Motor neuron (in vitro differentiated cells): ENCODE measurements at places on chromosomes 12 and 14. TPM values are rescaled to one million over a fixed set of nuclear protein-coding genes. Genes with fewer than 3 reads are reported as not detected.

Gene LIN52
- total RNA-seq, result 7.2 and 9.3 TPM in 2 replicates

Gene AQP5
- total RNA-seq, result 0.33 and 0.63 TPM in 2 replicates

- ATAC-seq, result no peak
Measured at GRCh38 chr12:9796346-9796745, 30.9 kb upstream of the KLRF1 start.

DNA sequence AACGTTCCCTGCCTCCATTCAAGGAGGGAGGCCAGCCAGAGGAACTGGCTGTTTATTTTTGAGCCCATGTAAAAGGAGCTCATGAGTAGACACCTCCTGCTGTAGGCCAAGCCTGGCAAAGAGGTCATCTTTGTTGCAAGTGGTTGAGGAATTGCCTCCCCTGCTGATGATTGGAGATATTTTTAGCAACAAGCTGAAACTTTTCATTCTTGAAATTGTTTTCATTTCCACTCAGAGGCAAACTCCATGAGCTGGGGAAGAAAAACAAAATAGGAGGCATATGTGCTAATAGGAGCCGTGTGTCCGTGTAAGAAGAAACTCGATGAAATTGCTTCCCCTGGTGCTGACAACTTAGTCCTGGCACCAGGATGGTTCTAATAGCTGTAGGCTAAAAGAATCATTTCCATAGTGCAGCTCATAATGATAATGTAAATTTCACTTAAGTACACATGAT lies 440.1 kb upstream of the FAR2 start:
- ATAC-seq, result no peak

GRCh38 chr12:56622535-56622934 lies 7.6 kb downstream of the BAZ2A start:
- ATAC-seq, result no peak

GRCh38 chr14:75941030-75941429 lies 40.8 kb downstream of the TGFB3 start:
- no peak for ATAC-seq

GRCh38 chr14:85533023-85533860 lies 3.3 kb downstream of the FLRT2 start:
- peak; percentile 24 for ATAC-seq

GRCh38 chr14:85165094-85165493 lies 364.9 kb upstream of the FLRT2 start:
- no peak for ATAC-seq

Gene ZNF891
- total RNA-seq, result 4.5 and 4.8 TPM in 2 replicates

DNA sequence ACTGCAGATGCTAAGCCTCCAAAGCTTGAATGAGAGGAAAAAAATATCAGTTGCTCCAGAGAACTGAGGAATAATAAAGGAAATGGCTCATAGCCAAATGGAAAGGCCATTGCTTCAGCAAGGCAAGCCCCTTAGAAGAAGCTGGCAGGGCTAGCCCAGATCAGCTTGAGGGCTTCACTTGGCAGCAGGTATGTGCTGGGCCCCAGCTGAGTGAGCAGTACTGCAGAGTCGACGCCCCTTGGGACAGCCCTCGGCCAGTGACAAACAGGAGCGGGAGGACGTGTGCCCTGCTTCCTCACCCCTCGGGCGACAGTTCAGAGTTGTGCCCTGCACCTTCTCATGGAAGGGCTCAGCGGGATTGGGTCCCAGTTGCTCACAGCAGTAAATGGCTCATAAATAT lies 1031.2 kb upstream of the TMEM132C start:
- ATAC-seq, result no peak

DNA sequence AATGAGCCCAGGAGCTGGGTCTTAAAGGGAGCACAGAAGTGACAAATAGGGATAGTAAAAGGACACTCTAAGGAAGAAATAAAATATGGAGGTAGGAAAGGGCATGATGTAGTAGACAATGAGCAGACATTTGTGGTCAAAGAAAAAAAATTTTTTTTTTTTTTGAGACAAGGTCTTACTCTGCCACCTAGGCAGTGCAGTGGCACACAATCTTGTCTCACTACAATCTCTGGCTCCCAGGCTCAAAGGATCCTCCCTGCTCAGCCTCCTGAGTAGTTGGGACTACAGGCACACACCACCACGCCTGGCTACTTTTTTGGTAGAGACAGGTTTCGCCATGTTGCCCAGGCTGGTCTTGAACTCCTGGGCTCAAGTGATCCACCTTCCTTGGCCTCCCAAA lies 8.5 kb downstream of the FKBP3 start:
- no peak for ATAC-seq

GRCh38 chr14:87409393-87409792 lies 583.6 kb downstream of the GALC start:
- peak; percentile 44 for ATAC-seq

Gene KRT71
- 0.17 TPM in 1 of 2 replicates, not detected in the other for total RNA-seq

GRCh38 chr14:102461490-102462338 lies 47.9 kb downstream of the ANKRD9 start:
- peak; percentile 53 for ATAC-seq

DNA sequence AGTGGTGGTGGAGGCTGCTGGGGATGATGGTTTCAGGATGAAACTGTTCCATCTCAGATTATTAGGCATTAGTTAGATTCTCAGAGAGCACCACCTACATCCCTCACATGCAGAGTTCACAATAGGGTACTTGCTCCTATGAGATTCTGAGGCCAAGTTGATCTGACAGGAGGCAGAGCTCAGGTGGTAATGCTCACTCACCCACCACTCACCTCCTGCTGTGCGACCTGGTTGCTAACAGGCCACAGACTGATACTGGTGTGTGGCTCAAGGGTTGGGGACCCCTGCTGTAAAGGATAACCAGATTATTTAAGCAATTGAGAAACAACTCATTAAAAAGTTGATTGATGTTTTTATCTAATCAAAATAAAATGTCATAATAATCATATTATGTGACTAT lies 248.5 kb downstream of the RERGL start:
- no peak for ATAC-seq

GRCh38 chr12:10366875-10367274 lies 23.0 kb downstream of the KLRK1 start:
- ATAC-seq, result no peak

GRCh38 chr12:121996945-121997612 lies 24.6 kb upstream of the BCL7A start:
- ATAC-seq, result no peak

Gene TRIM9
- 18.4 and 19.6 TPM in 2 replicates for total RNA-seq

Gene KCNC2
- total RNA-seq, result not detected in 2 replicates

DNA sequence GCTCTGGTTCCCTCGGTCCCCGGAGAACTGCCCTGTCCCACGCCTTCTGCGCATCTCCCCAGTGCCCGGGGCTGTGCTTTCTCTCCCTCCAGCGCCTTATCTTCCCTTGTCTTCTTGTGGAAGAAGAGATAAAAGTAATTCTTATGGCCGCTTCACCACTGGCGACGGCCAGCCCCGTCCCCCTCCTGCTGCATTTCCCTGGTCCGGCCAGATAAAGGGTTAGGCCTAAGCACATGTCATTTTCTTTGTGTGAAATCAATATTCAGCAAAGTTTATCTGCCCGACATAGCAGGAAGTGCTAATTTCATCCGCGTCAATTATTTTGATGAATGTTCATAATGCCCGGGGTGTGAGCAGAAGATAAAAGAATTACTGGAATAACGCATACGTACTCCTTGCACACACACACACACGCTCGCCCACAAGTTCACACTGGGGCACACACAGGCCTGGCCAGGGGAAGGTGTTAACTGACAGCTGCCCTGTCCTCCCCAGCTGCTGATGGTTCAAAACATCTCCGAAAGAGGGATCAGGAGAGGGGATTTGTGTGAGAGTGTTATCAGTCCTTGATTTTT lies 177.7 kb upstream of the LHX5 start:
- peak; percentile 83 for ATAC-seq

- no peak for ATAC-seq
Measured at GRCh38 chr14:35867280-35867629, 41.1 kb downstream of the BRMS1L start.

Gene CNTN1
- total RNA-seq, result 155 and 163 TPM in 2 replicates

- no peak for ATAC-seq
Measured at GRCh38 chr12:46230983-46231382, 37.9 kb downstream of the SLC38A1 start.

GRCh38 chr14:52043690-52044089 lies 25.2 kb downstream of the NID2 start:
- no peak for ATAC-seq

- ATAC-seq, result no peak
Measured at GRCh38 chr14:57246933-57247657, 21.6 kb downstream of the EXOC5 start.
